LoVo (cell line): ENCODE measurements at places on chromosomes 5 and 9.

DNA sequence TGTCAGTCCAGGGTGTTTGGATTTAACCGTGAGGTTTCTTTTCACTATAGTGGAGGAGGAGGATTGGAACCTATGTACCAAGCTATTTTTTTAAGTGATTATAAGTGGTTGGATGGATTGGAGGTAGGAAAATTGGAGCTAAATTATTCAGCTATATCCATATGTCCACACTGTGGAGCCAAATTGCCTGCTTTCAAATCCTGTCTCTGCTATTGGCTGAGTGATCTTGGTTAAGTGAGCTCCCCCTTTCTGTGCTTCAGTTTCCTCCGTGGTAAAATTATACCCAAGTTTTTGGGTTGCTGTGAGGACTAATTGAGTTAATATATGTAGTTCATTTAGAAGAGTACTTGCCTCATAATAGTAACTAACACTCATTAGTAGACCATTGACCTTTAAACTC lies 2.5 kb downstream of the CENPP start:
- DNase-seq: no peak

- no peak for DNase-seq
These were observed 8.5 kb upstream of the C9orf72 start for GRCh38 chr9:27581826-27582225.

GRCh38 chr5:32503261-32503660 lies 58.7 kb upstream of the ZFR start:
- no peak for DNase-seq

GRCh38 chr5:45385321-45386058 lies 310.7 kb downstream of the HCN1 start:
- peak; percentile 12 for DNase-seq

- DNase-seq: no peak
These were observed 11.7 kb downstream of the OGN start for GRCh38 chr9:92392690-92393089.

GRCh38 chr9:109914280-109915027 lies 134.5 kb downstream of the PALM2AKAP2 start:
- no peak for DNase-seq

DNA sequence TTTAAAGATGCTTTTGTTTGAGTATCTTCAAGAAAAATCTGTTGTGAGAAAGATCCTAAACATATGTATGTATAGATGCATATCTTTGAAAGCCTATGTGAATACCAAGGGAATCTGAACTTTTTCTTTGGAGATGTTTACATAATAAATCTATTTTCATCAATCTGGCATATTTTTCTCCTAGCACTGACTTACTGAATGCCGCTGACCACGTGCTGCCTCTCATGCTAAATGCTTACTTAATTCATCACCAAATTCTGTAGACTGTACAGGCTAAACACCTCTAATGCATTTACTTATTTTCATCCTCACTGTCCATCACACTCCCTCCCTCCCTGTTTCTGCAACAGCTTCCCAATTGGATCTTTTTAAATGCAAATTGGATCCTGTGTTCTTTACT lies 566.2 kb upstream of the WWC1 start:
- no peak for DNase-seq

DNA sequence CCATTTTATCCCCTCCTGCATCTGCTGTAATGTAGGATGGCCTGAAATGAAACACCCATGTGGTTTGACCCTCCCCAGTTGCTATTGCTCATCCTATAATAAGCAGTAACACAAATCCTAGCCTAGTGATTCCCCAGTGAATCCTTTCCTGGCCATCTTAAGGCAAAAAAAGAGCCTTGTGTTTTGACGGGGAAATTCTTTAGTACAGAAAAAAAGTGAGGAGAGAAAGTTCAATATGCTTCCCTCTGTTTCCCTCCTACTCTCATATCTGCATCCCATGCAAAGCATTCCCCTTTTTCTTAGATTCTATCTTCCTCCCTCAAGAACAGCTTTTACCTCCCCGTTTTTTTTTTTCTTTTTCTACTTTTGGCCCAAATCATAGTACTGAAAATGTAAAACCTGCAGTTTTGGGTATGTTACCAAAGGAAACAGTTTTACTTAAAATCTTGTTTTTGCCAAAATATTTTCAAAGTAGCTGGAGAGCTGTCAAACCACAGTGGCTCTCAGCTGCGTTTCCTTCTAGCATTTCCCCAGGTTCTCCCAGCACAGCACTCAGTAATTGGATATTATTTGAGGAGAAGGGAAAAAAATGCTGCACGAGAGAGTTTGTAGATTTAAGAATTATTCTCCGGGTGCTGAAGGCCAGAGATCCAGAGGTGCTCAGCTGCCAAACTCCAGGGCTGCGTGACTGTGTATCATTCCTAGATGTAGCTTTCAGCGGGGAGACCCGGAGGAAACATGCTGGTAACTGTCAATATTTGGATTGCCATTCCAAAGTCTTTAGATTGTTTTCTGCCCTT lies 321.4 kb downstream of the NPR3 start:
- DNase-seq: no peak

GRCh38 chr5:21209409-21209808 lies 1221.4 kb upstream of the CDH18 start:
- no peak for DNase-seq

- no peak for DNase-seq
These were observed 12.5 kb upstream of the RAPGEF1 start for GRCh38 chr9:131752231-131752884.

GRCh38 chr5:91038180-91038808 lies 344.8 kb downstream of the ARRDC3 start:
- DNase-seq: no peak

DNA sequence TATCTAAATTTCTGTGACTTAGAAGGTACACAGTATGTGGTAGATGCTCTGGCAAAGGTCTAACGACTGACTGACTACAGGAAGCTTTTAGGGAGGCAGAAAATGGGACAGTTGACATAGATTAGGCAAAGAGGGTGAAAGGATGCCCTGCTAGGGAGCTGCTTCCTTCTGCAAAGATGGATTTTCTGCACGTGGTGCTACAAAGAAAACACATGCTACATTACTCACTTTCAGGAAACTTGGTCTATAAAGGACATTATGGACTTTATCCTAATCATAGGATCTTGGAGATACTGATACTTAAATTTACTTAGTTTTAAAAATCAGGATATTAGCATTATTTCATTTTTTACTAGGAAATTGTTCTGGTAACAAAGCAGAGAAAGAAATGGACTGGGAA lies 405.8 kb upstream of the ADAMTS16 start:
- DNase-seq: no peak

DNA sequence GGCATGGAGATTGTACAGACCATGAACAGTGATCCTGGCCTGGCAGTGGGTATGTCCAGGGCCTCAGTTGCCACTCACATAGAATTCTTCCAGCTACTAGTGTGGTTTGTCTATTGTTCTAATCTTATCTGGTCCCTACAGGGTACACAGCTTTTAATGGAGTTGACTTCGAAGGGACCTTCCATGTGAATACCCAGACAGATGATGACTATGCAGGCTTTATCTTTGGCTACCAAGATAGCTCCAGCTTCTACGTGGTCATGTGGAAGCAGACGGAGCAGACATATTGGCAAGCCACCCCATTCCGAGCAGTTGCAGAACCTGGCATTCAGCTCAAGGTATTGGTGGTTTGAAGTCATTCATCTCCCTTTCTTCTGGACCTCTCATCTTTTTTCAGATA lies 43.8 kb downstream of the THBS4 start:
- DNase-seq: no peak

- no peak for DNase-seq
These were observed 77.7 kb downstream of the RGS3 start for GRCh38 chr9:113541019-113541900.

- DNase-seq: no peak
These were observed 5.3 kb downstream of the NSA2 start for GRCh38 chr5:74772359-74772758.

- DNase-seq: no peak
These were observed 64.3 kb downstream of the FEM1C start for GRCh38 chr5:115480271-115480670.

GRCh38 chr5:117183326-117183725 lies 608.7 kb upstream of the SEMA6A start:
- no peak for DNase-seq

GRCh38 chr9:95623640-95624039 lies 106.9 kb upstream of the PTCH1 start:
- DNase-seq: peak; percentile 72

DNA sequence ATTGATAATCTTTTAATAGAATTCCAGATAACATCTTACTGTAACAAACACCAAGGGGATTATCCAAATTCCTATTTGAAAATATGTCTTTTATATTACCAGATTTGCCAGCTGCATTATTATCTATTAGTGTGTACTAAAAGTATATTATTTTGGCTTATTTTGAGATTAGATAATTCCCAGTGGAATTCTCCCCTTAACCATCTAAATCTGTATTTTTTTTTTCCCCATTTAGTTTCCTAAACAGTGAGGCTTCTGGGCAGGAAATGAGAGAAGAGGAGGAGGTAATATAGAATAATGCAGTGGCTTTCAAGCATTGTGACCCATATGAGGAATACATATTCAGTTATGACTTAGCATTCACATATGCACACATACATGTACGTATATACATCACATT lies 53.5 kb upstream of the ABL1 start:
- no peak for DNase-seq

DNA sequence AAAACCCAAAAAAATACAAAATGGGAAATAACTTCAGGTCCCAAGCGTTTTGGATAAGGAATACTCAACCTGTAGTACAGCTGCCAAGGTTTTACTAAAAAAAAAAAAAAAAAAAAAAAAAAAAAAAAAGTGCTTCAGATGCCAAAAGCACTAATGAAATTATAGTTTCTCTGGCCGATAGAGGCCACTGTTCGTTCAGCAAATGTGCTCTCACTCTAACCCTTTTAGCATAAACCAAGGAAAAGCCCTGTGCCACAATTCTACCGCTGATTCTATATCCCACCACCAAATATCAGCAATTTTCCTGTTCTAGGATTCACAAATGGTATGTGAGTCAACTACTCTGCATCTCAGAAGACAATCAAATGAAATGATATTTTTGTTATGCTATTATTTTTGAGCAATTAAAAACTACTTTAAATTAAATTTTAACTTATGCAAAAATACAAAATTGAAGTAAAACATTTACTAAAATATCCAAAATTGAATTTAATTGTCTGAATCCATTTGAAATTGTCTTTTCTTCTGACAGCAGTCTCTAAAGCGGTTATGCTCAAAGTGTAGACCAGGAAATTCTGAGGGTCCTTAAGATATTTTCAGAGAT lies 79.8 kb downstream of the RICTOR start:
- DNase-seq: peak; percentile 56

DNA sequence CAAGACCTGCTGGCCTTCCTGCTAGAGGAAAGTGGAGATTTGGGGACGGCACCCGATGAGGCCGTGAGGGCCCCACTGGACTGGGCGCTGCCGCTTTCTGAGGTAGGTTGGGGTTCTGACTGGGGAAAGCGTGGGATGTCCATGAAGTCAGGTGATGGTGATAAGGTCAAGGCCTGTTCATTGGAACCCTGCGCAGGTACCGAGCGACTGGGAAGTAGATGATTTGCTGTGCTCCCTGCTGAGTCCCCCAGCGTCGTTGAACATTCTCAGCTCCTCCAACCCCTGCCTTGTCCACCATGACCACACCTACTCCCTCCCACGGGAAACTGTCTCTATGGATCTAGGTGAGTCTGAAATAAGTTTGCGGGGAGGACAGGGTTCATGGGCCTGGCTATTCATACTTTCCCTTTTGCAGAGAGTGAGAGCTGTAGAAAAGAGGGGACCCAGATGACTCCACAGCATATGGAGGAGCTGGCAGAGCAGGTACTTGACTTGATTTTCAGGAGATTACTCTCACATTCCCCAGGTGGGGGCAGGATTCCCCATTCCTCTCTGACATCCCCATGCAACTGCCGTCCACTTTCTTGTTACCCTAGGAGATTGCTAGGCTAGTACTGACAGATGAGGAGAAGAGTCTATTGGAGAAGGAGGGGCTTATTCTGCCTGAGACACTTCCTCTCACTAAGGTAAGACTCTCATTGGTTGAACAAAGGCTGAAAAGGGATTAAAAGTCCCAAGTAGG lies 505 bp downstream of the CREB3 start:
- DNase-seq: peak; percentile 57

- DNase-seq: no peak
These were observed 81.2 kb downstream of the ARSB start for GRCh38 chr5:78903861-78904260.

DNA sequence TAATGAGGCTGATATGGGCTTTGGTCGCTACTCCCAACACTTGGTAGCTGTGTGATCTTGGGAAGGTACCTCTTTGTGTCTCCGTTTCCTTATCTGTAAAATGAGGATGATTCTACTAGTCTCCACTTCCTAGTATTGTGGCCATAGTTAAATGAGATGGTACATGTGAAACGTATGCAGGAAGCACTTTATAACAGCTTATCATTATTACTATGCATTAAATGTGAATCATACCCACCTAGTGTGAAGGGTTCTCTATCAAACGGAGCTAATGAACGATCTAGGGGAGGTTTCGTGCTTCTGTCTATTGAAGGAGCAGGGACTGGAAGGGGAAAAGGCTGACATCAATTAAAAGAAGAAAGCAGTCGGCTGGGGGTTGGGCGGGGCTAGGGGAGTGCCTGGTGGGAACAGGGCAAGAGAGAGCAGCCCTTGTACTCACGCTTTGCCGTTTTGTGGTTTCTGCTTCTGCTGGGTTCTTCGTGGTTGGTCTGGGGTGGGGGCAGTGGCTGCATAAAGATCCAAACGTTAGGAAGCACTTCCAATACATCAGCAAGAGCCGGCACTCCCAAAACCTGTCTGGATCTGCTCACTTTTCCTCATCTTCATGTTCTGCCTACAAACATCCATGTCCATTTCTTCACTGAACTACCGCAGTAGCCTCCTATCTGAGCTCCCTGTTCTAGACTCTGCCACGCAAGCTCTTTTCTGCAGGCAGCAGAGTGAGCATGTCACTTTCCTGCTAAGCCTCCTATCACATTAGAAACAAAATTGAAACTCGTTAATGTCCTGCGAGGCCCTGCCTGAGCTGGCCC lies 30.8 kb downstream of the LCP2 start:
- DNase-seq: no peak

DNA sequence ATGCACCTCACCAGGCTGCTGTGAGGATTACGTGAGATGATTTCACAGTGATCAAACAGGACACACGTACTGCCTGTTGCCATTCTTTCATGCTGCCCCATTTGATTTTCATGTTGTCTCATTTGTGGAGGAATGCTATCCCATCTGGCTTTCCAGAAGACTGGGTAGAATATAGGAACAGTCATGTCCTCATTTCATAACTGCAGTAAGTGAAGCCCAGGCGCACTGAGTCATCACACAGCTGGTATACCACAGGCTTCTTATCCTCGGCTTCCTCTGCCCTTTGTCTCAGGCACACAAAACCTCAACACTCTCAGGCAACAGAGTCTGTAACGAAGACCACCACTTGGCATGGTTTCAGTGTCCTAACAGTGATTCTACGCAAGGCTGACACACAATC lies 62.3 kb downstream of the LHFPL2 start:
- DNase-seq: no peak

GRCh38 chr9:128887914-128888350 lies 6.0 kb downstream of the LRRC8A start:
- DNase-seq: no peak

DNA sequence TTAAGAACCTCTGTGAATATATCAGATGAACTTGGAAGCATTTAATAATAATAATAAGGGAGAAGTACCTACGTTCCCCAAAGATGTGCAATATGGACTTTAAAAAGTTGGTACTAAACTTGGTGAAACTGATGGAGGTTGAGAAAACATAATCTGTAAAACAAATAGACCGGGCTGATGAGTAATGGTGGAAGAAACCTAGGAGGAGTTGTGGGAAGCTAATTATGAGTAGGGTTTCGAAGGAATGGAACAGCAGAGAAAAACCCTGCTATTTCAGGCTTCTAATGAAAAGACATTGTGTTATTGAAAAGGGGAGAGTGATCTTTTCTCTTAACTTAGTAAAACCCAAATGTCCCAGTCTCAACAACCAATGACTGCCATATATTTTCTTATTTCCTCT lies 229.3 kb downstream of the PCSK1 start:
- no peak for DNase-seq
